Hepatocyte (in vitro differentiated cells): ENCODE measurements at places on chromosomes 13 and 19. TPM values are rescaled to one million over a fixed set of nuclear protein-coding genes. Genes with fewer than 3 reads are reported as not detected.

DNA sequence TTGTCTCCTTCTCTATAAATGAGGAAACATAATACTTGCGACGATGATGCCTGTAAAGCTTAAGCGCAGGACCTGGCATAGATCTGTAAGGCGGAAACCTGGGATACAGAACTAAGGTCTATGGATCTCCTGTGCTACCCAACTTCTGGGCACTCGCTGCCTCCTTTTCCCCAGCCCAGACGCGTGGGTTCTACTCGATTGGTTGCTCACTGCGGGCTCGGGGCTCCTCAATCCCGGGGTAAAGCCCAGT, 615 bp upstream of the PSMC4 start:
- DNase-seq = no peak
- H3K36me3 ChIP-seq = no peaks in the 10 kb centered on the region
- H3K27ac ChIP-seq = peak overlapping the region; percentile 82
- H3K4me3 ChIP-seq = peak overlapping the region; percentile 24

GRCh38 chr19:5130371-5131030, 161.6 kb downstream of the KDM4B start:
- H3K4me3 ChIP-seq = no peak overlapping the region
- H3K36me3 ChIP-seq = no peaks in the 10 kb centered on the region
- DNase-seq = no peak
- H3K27me3 ChIP-seq = no peaks in the 10 kb centered on the region
- peaks cover 43% of the 10 kb centered on the region for H3K4me1 ChIP-seq

- peak; percentile 79 for DNase-seq
- peaks cover 10% of the 10 kb centered on the region for H3K4me1 ChIP-seq
- H3K27ac ChIP-seq = peak overlapping the region; percentile 85
- H3K27me3 ChIP-seq = no peaks in the 10 kb centered on the region
Measured at GRCh38 chr19:3507371-3508120, 1.4 kb downstream of the FZR1 start.

- no peak for DNase-seq
- no peaks in the 10 kb centered on the region for H3K27me3 ChIP-seq
- no peaks in the 10 kb centered on the region for H3K36me3 ChIP-seq
- H3K4me1 ChIP-seq = peaks cover 3% of the 10 kb centered on the region
- H3K4me3 ChIP-seq = no peak overlapping the region
- H3K27ac ChIP-seq = no peak overlapping the region
Measured at GRCh38 chr19:10205636-10206035, 10.9 kb upstream of the DNMT1 start.

- no peak overlapping the region for H3K27ac ChIP-seq
- H3K4me3 ChIP-seq = no peak overlapping the region
- no peaks in the 10 kb centered on the region for H3K27me3 ChIP-seq
- no peaks in the 10 kb centered on the region for H3K36me3 ChIP-seq
- H3K4me1 ChIP-seq = no peaks in the 10 kb centered on the region
- peak; percentile 22 for DNase-seq
Measured at GRCh38 chr13:80251403-80251802, 89.5 kb downstream of the SPRY2 start.

DNA sequence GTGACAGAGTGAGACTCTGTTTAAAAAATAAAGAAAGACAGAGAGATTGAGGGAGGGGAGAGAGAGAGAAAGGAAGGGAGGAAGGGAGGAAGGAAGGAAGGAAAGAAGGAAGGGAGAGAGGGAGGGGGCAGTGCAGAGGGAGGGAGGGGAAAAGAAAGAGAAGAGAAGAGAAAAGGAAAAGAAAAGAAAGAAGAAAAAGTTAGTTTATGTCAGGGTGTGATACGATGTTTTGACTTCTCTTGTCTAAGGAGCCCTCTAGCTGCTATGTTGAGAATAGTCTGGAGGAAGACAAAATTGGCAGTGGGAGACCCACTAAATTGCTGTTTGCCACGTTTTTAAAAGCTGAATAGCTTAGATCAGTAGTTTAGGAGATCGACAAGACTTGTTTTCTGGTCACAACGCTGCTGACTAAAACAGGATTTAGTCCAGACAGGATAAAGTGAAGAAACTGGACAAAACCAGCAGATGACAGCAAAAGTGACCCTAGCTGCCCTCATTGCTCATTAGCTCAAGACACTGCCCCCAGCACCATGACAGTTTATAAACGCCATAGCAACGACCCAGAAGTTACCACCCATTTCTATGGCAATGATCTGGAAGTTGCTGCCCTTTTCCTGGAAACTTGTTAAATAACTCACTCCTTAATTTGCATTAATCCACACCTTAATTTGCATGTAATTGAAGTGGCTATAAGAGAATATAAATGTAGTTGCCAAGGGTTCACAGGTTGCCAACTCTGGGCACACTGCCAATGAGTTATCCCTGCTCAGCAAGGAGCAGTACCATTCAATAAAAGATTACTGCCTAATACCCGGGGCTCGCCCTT, 11.1 kb downstream of the TEX101 start:
- no peak overlapping the region for H3K27ac ChIP-seq
- no peaks in the 10 kb centered on the region for H3K27me3 ChIP-seq
- H3K4me1 ChIP-seq = no peaks in the 10 kb centered on the region
- H3K4me3 ChIP-seq = no peak overlapping the region
- peak; percentile 36 for DNase-seq

- no peak overlapping the region for H3K27ac ChIP-seq
- no peaks in the 10 kb centered on the region for H3K36me3 ChIP-seq
- H3K27me3 ChIP-seq = no peaks in the 10 kb centered on the region
Measured at GRCh38 chr13:28557725-28558520, 63.0 kb upstream of the FLT1 start.

GRCh38 chr19:8196271-8196927, 12.8 kb upstream of the CERS4 start:
- no peak overlapping the region for H3K4me3 ChIP-seq
- H3K36me3 ChIP-seq = no peaks in the 10 kb centered on the region
- H3K27ac ChIP-seq = no peak overlapping the region
- no peaks in the 10 kb centered on the region for H3K4me1 ChIP-seq
- DNase-seq = no peak

LRP3 gene
- total RNA-seq = 35.1 and 37.4 TPM in 2 replicates

NLRP5 gene
- not detected in 2 replicates for total RNA-seq

CDX2 gene
- total RNA-seq = 34.6 and 40.0 TPM in 2 replicates

C19orf67 gene
- total RNA-seq = not detected in 2 replicates

VSTM1 gene
- not detected in 2 replicates for total RNA-seq

TTYH1 gene
- 7.0 and 7.1 TPM in 2 replicates for total RNA-seq
